ENCODE measurements at places on chromosomes 3 and 15. TPM values are rescaled to one million over a fixed set of nuclear protein-coding genes. Genes with fewer than 3 reads are reported as not detected.

DNA sequence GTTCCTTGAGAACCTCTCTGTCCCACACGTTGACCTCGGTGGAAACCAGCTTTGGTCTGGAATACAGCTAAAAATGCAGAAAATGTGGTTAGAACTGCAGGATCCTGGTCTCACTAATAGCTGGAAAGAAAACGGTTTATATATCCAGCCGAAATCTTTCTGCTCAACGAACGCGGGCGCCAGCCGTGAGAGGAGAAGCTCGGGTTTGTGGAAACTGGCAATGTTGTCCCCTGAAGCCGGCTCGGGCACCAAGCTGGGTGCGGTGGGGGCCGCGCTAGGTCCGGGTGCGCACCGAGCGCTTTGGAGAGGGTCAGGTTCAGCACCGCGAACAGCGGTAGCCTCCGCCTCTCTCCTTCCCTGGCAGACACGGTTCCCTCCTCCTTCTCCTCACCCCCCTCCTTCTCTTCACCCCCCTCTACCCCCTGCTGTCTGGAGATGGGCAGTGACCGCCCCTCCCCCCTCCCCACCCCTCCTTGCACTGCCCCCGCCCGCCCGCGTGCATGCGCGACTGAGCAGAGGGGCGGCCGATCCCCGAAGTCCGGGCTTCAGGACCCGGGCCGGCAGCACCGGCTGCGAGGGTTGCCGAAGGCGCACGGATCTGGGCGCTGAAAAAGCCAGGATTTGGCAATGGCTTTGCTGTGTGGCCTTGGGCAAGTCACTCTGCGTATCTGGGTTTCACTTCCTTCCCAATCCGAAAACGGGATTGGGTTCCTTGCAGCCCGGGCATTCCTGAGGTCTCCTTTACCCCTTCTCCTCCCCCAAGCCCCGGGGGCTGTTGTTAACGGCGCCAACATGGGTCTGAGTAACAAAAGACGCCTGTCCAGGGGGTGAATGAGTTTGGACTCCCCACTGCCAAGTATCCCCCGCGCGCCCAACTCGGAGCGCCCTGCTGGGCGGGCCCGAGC lies at the start of gene SKOR1:
SKOR1 (plus strand) TSS at position 534 of the 905 bp plus-strand sequence; CDS start at position 628, 94 bp downstream.
- peaks cover 94% of the 10 kb centered on the region for H3K4me1 ChIP-seq
- H3K27me3 ChIP-seq = peaks cover 96% of the 10 kb centered on the region
- no peaks in the 10 kb centered on the region for H3K36me3 ChIP-seq

DNA sequence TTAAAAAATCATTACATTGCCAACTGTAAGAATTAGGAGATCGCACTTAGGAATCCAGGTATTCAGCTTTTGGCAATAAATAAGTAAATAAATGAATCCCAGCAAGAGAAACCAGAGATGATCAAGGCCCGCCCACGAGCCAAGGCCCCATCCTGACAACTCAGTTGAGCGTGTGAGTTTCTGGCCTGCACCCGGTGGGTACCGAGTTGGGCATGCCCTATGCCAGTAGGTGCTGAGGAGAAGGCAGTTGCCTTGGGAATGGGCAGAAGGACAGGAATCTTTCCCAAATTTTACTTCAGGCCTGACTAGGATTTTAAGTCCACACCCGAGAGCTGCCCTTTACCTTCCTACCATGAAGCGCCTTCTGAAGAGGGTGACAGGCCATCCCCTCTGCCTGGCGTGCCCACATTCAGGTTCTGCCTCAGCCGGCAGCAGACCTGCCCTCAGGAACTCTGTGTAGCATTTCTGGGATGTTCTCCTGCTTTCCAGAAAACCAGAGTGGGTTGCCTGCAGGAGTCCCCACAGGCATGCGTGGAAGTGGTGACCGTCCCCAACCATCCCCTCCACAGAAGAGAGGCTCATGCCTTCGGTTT lies 99.3 kb upstream of the ALDH1A3 start:
- H3K4me3 ChIP-seq = no peak overlapping the region
- no peak overlapping the region for H3K27ac ChIP-seq
- no peaks in the 10 kb centered on the region for H3K4me1 ChIP-seq
- no peaks in the 10 kb centered on the region for H3K36me3 ChIP-seq
- H3K27me3 ChIP-seq = no peaks in the 10 kb centered on the region
- DNase-seq = peak; percentile 1

GRCh38 chr3:128504963-128505730 lies 12.1 kb upstream of the GATA2 start:
- no peaks in the 10 kb centered on the region for H3K4me1 ChIP-seq
- H3K36me3 ChIP-seq = no peaks in the 10 kb centered on the region
- DNase-seq = no peak
- H3K27me3 ChIP-seq = peaks cover 74% of the 10 kb centered on the region

- H3K4me1 ChIP-seq = peaks cover 3% of the 10 kb centered on the region
- DNase-seq = peak; percentile 24
- peak overlapping the region; percentile 3 for H3K4me3 ChIP-seq
- no peaks in the 10 kb centered on the region for H3K27me3 ChIP-seq
- no peak overlapping the region for H3K27ac ChIP-seq
Measured at GRCh38 chr3:94525043-94525442, 462.2 kb downstream of the NSUN3 start.

GRCh38 chr15:36737430-36737891 lies 158.0 kb downstream of the CDIN1 start:
- H3K4me1 ChIP-seq = no peaks in the 10 kb centered on the region
- no peak overlapping the region for H3K27ac ChIP-seq
- no peak for DNase-seq
- peaks cover 4% of the 10 kb centered on the region for H3K36me3 ChIP-seq
- no peaks in the 10 kb centered on the region for H3K27me3 ChIP-seq

GRCh38 chr15:28123408-28124023 lies 24.4 kb upstream of the OCA2 start:
- H3K27ac ChIP-seq = no peak overlapping the region
- no peak overlapping the region for H3K4me3 ChIP-seq
- H3K27me3 ChIP-seq = no peaks in the 10 kb centered on the region
- H3K36me3 ChIP-seq = no peaks in the 10 kb centered on the region
- DNase-seq = peak; percentile 79
- no peaks in the 10 kb centered on the region for H3K4me1 ChIP-seq

Gene POPDC2
- total RNA-seq = 0.90 TPM

- no peak for DNase-seq
- no peaks in the 10 kb centered on the region for H3K4me1 ChIP-seq
- H3K36me3 ChIP-seq = no peaks in the 10 kb centered on the region
- H3K27ac ChIP-seq = no peak overlapping the region
- no peak overlapping the region for H3K4me3 ChIP-seq
Measured at GRCh38 chr3:131738095-131738494, 235.3 kb upstream of the MRPL3 start.

Measured in tibial nerve (tissue), 4 donors.